ENCODE measurements at places on chromosomes 12 and 14.
A peak's percentile ranks its signal among the peaks of the same experiment; 100 is the strongest.

DNA sequence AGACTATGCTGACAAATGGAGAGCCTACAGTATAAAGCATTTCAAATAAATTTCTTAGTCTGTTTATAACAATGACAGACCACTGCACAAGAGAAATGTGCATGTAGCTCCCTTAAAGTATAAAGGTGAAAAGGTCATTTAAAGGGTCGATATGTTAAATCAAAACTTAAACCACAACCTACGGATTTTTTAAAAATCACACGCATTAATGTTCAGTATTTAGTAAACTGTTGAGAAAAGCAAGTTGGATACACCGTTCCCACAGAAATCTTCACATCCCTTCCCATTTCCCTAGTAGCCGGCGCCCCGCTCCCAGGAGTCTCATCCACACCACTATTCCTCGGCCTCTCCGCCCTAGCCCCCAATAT is 614 bp downstream of the FKBP3 start:
- DNase-seq: no peak

- DNase-seq: no peak
Measured at GRCh38 chr14:98868866-98869265, 403.1 kb downstream of the BCL11B start.

- no peak for DNase-seq
Measured at GRCh38 chr12:102298022-102298421, 100.4 kb upstream of the PMCH start.

GRCh38 chr14:45947830-45948229 is 694.8 kb upstream of the MIS18BP1 start:
- no peak for DNase-seq

DNA sequence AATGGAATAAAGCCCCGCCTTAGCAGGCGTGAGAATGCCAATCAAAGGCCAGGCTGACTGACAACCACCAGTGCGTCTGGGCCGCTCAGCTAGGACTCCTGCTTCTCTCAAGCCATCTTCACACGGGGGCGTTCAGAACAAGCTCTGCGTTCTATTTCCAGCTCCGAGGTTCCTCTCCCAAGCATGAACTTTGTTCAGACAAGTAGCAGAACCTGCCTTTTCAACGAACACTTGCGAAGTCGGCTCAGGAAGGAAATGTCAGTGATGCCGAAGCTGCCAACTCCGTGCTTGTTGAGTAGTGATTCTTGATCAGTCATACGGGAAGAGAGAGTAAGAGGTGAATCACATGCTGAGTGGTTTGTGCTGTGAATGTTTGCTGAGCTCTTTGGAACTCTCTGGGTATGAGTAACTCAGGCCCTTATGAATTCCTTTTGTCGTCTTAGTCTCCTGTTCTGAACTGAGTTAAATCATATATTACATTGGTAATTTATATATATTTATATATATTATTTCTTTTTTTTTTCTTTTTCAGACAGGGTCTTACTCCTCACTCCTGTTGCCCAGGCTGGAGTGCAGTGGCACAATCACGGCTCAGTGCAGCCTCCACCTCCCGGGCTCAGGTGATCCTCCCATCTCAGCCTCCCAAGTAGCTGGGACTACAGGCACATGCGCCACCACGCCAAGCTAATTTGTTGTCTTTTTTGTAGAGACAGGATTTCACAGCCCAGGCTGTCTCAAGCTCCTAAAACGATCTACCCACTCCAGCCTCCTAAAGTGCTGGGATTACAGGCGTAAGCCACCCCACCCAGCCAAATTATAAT is 29.4 kb upstream of the BCL7A start:
- peak; percentile 27 for DNase-seq

GRCh38 chr14:94748667-94749347 is 21.1 kb downstream of the GSC start:
- DNase-seq: no peak

DNA sequence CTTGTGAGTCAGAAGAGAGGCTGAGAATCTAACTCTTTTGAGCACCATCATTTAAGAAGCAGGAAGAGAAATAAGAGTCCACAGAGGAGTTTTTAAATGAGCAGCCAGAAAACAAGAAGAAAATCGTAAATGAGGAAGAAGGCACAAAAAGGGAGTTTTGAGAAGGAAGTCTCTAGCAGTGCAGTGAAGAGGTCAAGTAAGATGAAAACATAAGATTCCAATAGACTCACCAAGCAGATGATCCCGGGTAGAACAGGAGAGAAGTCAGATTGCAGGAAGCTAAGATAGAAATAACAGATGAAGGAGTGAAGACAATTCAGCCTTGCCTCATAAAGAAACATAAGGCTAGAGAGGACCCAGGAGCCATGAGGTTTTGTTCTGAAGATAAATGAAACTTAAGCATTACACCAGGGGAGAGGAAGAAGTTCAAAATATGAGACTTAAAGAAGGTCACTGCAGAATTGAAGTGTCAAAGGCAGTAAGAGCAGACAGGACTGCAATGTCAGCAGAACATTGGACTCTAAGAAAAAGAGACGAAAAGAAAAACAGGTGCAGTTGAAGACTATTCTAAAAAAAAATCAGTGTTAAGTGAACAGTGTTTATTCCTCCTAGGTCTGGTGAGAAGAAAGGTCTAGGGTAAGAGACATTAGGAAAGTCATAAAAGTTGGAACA is 229.0 kb downstream of the SEC23A start:
- no peak for DNase-seq

GRCh38 chr14:54317391-54317790 is 79.4 kb upstream of the CDKN3 start:
- DNase-seq: no peak

- no peak for DNase-seq
Measured at GRCh38 chr12:76515271-76515670, 44.3 kb downstream of the OSBPL8 start.

- DNase-seq: no peak
Measured at GRCh38 chr14:62711351-62712023, 333.8 kb downstream of the KCNH5 start.

- DNase-seq: no peak
Measured at GRCh38 chr12:65891987-65892481, 67.8 kb downstream of the HMGA2 start.

DNA sequence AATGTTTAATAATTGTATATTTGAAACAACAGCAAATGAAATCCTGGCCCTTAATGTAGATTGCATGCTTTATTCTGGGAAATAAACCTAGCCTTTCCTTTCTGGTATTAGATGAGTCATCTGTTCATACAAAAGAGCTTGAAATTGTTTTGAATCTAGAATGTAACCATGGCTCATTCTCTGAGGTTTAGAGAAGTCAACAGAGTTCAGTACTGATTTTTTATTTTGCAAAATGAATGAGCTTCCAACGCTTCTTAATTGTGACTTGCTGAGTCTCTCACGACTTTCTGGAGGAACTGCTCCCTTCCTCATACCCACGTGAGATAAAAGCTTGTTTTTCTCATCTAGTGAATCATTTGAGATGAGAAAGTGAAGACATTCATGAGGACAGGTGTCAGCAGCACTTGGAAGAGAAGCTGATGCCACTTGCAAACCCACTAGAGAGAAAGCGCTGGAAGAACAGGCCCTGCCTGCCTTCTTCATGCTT is 509.6 kb downstream of the VRK1 start:
- DNase-seq: no peak

GRCh38 chr12:106044773-106045172 is 94.0 kb downstream of the NUAK1 start:
- no peak for DNase-seq

DNA sequence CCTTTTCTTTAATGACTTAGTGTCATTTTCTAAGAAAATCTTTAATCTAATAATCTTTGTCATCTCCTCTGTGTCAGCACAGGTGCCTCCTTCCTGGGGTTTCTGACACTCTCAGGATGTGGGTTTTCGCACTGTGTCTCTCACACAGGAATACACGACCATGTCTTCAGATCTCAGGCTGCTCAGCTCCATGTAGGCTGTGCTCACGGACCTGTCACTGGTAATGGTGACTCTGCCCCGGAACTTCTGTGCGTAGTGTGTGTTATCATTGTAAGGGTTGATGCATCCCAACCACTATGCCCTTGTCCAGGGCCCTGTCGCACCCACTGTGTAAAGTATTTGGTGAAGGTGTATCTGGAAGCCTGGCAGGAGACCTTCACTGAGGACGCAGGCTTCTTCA is 647.8 kb downstream of the TMEM121 start:
- DNase-seq: peak; percentile 11

- DNase-seq: no peak
Measured at GRCh38 chr12:1936406-1937320, 18.2 kb upstream of the CACNA2D4 start.

GRCh38 chr14:105490267-105490571 is 827 bp upstream of the TEDC1 start:
- DNase-seq: no peak

- DNase-seq: no peak
Measured at GRCh38 chr12:86774841-86775388, 518.7 kb upstream of the MGAT4C start.

- no peak for DNase-seq
Measured at GRCh38 chr12:48767047-48767446, 21.8 kb downstream of the ADCY6 start.
